Placental pericyte (primary cell): ENCODE measurements at places on chromosomes 7 and 10. TPM values are rescaled to one million over a fixed set of nuclear protein-coding genes. Genes with fewer than 3 reads are reported as not detected.

PRKG1 gene
- 22.9 and 45.1 TPM in 2 replicates for total RNA-seq

OR2A14 gene
- total RNA-seq = not detected in 2 replicates

STEAP1B gene
- total RNA-seq = 2.2 and 8.4 TPM in 2 replicates

PHKG1 gene
- 0.86 and 0.88 TPM in 2 replicates for total RNA-seq
